ENCODE measurements at places on chromosomes 4 and X. TPM values are rescaled to one million over a fixed set of nuclear protein-coding genes. Genes with fewer than 3 reads are reported as not detected.

Gene CNKSR2
- 1.0 TPM for total RNA-seq

Gene TSPYL2
- total RNA-seq, result 18.8 TPM

Gene LINC00632
- total RNA-seq, result 22.1 TPM

Gene JAKMIP1
- total RNA-seq, result not detected

Gene GPR34
- total RNA-seq, result not detected

Gene ATP6AP2
- 141 TPM for total RNA-seq
